ENCODE measurements at places on chromosomes 2 and 18.

- no peak for DNase-seq
Observed at GRCh38 chr2:211923019-211923418, 615.6 kb downstream of the ERBB4 start.

- no peak for DNase-seq
Observed at GRCh38 chr2:71385012-71385411, 53.4 kb downstream of the ZNF638 start.

DNA sequence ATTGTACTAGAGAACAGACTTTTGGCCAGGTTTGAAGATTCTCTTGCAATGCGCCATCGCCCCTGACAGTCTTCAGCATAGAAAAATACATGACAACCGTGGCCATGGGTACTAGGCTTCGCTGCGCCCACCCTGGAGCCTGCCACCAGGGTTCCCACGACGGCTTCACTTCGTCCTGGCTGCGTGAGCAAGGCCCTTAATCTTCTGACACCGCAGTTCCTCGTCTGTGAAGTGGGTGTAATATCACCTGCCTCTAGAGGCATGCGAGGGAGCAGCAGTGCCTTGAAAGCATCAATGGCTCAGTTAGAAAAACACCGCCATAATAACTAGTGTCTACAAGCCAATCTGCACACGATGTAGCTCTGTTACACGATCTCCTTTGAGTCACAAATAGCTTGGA is 175.2 kb upstream of the HS6ST1 start:
- no peak for DNase-seq

GRCh38 chr18:766550-766860 is 45.5 kb downstream of the YES1 start:
- DNase-seq = no peak

- DNase-seq = no peak
Observed at GRCh38 chr2:134250840-134251461, 2.9 kb upstream of the MGAT5 start.

GRCh38 chr18:68267583-68267982 is 447.3 kb downstream of the TMX3 start:
- no peak for DNase-seq

GRCh38 chr2:164778723-164779122 is 62.9 kb downstream of the COBLL1 start:
- no peak for DNase-seq

- DNase-seq = no peak
Observed at GRCh38 chr2:137287913-137288639, 522.7 kb downstream of the THSD7B start.

GRCh38 chr2:109226622-109227021 is 97.6 kb downstream of the SH3RF3 start:
- no peak for DNase-seq

DNA sequence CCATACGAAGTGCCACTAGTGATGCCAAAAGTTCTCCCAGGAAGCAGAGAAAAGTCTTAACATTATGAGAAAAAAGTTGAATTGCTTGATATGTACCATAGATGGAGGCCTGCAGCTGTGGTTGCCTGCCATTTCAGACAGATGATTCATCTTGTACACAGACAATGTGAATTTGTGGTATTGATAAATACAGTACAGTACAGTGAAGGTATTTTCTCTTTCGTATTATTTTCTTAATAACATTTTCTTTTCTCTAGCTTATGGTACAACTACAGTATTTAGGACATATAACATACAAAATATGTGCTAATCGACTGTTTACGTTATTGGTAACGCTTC is 33.6 kb upstream of the VWC2L start:
- DNase-seq = no peak

GRCh38 chr2:28976584-28976983 is 4.5 kb upstream of the TOGARAM2 start:
- DNase-seq = no peak

GRCh38 chr2:41943159-41943558 is 104.7 kb upstream of the PKDCC start:
- DNase-seq = no peak

Measured in H1 (cell line).